ENCODE measurements at places on chromosomes 3 and 15.

- no peak for DNase-seq
Measured at GRCh38 chr3:123277106-123277505, 75.4 kb downstream of the SEC22A start.

DNA sequence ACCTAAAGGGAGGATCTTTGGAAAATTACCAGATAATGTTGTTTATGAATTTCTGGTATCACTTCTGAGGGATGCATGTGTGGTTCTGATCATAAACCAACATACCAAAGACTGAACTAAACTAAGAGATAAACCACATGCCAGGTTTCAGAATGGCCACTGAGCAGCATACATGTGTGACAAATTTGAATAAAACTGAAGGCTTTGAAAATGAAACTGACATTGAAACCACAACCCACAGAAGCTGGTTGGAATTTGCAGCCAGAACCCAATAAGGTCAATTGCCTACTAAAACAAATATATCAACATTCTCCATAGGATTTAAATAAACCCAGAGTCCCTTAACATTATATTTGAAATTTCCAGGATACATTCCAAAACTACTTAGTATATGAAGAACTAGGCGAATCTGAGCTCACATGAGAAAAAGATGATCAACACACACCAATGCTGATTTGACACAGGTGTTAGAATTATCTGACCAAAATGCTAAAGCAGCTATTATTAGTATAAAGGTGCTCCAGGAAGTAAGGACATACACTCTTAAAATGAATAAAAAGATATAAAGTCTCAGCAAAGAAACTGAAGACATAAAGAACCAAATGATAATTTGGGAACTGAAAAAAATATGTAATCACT, 125.0 kb downstream of the ZNF280D start:
- no peak for DNase-seq

GRCh38 chr15:80698676-80699075, 3.6 kb downstream of the ABHD17C start:
- no peak for DNase-seq

GRCh38 chr3:184506561-184506991, 55.0 kb upstream of the EPHB3 start:
- no peak for DNase-seq

GRCh38 chr15:70314018-70314354, 216.3 kb upstream of the TLE3 start:
- no peak for DNase-seq

- DNase-seq, result no peak
Measured at GRCh38 chr3:17115186-17115585, 230.4 kb downstream of the PLCL2 start.

DNA sequence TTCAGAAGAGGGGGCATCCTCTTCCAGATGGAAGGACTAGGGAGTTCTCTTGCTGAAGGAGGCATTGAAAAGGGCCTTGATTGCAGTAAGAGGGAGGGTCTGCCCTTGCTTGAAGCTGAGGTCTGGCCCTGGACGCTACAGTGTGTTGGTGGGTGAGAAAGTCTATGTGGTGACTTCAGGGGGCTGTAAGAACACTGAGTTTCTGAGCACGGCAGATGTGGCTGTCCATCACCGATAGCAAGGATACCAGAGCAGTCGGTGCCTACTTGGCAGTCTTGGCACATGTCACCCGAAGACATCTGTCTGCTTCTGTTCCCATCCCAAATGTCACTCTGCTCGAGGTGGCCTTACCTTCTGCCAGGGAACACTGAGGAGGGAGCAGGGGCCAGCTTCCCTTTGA, 631.1 kb upstream of the CFAP20DC start:
- no peak for DNase-seq
